ENCODE measurements at places on chromosomes 1 and 21.

DNA sequence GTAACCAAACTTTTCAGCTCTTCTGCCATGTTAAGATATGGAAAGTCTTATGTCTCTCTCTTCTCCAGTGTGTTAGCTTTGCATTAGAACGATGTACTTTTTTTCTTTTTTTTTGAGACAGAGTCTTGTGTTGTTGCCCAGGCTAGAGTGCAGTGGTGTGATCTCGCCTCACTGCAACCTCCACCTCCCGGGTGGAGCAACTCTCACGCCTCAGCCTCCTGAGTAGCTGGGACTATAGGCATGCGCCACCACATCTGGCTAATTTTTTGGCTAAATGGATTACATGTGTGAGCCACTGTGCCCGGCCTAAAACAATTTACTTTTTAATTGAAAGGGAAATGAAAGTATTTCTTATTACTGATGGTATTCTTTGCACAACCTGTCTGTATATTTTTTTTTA lies 35.8 kb downstream of the SPEN start:
- DNase-seq = no peak

DNA sequence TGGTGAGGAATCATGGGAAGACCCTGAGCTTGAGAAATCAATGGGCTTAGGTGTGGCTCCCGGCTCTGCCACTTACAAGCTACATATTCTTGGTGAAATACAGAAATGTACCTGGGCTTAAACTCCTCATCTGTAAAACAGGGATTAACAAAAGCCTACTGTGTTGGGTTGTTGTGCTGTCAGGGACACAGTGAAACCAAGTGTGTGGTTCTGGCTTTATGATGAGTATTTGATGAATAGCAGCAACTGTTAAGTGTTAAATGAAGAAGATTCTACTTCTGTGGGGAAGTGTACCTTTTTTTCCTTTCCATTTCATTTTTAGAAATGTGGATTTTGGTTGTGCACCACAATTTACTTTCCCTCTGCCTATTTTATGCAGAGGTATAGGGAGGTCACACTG lies 41.1 kb upstream of the DUSP10 start:
- no peak for DNase-seq

GRCh38 chr21:16789636-16790035 lies 723.2 kb upstream of the CXADR start:
- no peak for DNase-seq

DNA sequence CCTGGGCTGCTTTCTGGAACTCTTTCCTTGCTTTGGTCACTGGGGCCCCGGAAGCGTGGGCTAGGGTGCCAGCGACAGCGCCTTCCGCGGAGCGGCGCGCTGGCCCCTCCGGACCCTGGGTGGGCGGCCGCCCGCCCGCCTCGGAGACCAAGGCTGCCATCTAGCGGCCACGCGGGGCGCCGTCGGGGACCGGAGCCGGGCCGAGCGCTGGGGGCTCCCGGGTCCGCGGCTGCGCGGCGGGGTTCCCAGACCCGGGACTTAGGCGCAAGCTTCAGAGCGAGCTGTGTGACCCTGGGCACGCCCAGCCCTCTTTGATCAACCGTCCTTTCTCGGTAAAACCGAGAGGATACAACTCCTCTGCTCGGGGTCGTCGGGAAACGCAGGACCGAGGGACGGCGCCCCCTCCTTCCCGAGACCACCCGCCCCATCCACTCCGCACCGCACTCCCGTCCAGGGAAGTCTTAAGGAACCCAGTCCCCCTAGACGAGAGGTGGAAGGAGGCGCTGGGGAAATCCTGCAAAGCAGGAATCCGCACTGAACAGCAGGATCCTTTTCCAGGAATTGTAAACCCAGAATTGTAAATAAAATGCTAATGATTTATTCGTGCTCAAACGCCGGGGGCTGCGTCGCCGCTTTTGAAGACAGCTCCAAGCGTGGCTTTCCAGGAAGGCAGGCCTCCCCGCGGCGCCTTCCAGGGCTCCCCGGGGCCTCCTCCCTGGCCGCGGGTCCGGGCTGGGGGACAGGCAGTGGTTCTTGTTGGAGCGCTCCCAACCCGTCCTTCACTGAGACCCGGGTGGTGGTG lies 41.2 kb downstream of the RRAGC start:
- peak; percentile 74 for DNase-seq

DNA sequence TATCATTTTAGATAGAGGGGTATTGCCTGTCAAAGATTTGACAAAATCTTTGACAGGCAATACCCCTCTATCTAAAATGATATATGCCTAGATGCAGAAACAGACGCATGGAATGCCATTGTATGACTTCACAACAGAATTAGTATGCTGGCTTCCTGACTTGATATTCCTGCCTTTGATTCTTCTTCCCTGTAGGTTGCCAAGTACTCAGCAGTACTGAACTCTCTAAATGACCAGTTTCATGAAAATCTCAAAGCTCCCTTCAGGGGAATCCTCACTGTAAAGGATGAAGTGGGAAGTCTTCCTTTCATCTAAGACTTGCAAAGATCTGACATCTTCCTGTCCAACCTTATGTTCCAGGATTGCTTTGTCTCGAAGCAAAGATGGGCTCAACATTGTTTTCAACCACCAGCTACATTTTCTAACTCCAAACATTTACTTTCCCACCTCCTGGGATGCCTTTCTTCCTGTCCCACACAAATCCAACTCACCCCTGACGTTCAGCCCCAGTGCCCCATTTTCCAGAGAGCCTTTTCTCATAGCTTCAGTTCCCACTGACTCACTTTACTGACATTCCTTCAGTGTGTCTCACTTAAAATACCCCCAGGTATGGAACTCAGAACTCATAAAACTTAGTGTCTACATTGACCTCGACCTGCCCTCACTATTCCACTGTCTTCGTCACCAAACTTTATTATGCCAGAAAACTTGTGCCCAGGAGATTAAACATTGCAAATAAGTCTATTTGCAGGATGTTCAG lies 67.3 kb upstream of the KCNJ6 start:
- DNase-seq = no peak

- no peak for DNase-seq
Measured at GRCh38 chr21:44767834-44768831, 33.5 kb downstream of the UBE2G2 start.

DNA sequence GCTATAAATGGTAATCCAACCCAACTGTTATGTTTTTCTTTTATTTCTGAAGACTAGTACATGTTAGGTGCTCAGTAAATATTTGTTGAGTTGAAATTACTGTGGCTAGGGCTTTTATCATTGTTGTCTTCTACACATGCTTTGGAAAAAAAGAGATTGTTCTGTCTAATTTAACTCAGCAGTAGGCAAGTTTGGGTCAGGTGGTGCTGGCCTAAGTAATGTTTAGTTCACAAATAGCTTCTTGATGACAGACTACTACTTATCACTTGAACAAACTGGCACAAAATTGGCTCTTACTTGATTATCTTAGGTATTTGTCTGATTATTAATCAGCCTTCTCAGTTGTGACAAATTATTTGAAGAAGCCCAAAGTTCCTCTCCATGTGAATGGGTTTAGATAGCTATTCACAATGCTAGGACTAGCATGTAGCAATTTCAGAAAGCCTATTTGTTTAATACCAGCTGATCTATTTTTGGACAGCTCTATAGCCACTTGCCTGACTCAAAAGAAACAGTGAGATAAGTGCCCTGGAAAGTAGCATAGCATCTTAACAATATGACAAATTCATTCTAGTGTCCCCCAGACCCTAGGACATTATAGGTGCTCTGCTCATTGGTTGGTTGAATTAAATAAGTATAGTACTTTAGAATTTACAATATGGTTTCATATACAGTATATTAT lies 32.6 kb downstream of the TMEM200B start:
- DNase-seq = no peak

GRCh38 chr1:22709891-22710700 lies 543 bp upstream of the EPHB2 start:
- DNase-seq = no peak

DNA sequence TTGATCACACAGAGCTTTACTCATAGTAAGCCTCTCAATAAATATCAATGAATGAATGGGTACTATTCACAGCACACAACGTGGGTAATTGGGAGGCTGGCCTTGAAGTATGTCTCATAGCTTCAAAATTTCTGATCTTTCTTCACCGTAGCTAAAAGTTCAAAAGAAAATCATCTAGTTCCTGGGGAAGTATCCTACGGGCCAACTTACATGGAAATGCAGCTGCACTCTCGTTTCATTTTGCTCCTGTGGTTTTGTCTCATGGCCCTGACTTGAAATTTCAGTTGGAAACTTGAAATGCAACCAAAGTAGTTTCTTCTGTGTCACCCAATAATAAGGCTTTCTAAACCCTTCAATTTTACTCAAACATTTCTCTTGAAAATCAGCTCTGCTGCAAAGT lies 76.1 kb upstream of the CNIH3 start:
- no peak for DNase-seq

DNA sequence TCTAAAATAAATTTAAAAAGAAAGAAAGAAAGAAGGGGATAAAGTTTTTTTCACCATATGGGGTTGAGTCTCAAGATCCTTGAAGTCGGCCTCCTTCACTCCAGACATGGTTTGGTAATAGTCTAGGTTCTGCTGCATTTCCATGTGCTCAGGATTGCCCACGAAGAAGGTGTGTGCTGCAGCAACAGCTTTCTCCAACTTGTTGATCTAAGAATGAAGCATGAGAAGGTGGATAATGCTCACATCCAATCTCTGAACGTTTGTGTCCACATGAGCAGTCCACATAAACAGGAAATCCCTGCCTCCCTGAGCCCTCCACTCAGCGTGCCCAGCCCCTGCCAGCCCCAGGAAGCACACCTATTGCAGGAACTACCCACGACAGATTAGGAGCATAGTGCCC lies 4.6 kb downstream of the P3H1 start:
- DNase-seq = no peak

DNA sequence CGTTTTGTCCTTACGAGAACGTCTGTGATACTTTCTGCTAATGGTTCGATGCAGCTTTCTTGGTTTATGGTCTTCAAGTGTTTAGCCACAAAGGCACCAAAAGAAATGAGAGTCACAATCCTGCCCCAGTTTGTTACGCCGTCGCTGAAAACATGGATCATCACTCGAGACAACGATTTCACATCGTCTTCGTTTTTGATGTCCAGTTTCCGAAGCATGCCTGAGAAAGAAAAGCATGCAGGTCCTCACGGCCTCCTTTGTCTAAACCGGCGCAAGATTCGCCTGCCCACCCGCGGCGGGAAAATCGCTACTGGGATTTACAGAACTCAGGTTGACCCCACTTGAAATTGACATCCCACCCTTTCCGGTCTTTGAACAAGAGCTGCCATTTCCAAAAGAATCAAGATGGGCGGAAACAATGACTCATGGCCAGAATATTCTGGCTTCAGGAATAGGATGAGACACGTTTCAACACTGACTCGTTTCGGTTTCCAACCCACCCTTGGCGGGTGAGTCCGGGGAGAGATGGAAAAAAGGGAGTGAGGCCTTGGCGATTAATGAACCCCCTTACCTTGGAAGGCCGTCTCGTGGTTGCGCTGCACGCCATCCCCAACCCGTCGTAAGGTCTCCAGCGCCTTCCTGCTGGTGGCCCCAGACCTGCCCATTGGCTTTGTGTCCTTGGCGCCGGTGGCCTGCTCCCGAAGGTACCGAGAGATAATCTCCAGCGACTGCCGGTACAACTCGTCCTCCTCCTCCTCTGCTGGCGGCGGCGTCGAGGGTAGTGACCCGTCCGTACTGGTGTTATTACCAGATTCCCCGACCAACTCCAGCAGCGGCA lies 919 bp downstream of the MCL1 start:
- peak; percentile 83 for DNase-seq

DNA sequence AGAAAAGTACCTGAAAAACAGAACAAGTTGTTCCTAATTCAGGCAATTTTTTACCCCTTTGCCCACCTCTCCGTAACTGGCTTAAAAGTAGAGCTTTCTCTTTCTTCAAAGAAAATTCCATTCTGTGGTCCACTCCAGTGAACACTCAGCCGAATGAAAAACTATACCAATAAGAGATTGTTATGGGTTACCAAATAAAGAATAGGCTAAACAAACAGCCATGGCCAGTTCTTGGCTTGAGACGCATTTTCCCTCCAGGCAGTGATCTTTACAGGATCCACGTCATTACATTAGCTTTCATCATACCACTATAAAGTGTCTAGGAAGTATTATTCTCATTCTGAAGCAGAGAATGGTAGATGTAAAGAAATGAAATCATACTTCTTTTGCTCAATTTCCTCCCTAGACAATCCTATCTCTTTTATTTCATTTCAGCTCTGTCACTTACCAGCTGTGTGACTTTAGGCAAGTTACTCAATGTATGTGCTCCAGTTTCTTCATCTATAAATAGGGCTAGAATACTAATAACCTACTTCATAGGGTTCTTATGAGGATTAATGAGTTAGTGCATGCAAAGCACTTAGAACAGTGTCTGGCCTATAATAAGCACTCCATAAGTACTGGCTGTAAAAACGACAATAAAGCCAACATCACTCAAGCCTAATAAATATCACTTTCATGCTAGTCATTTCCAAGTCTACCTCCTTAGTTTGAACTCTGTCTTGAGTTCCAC lies 26.5 kb upstream of the TRIM45 start:
- DNase-seq = no peak

DNA sequence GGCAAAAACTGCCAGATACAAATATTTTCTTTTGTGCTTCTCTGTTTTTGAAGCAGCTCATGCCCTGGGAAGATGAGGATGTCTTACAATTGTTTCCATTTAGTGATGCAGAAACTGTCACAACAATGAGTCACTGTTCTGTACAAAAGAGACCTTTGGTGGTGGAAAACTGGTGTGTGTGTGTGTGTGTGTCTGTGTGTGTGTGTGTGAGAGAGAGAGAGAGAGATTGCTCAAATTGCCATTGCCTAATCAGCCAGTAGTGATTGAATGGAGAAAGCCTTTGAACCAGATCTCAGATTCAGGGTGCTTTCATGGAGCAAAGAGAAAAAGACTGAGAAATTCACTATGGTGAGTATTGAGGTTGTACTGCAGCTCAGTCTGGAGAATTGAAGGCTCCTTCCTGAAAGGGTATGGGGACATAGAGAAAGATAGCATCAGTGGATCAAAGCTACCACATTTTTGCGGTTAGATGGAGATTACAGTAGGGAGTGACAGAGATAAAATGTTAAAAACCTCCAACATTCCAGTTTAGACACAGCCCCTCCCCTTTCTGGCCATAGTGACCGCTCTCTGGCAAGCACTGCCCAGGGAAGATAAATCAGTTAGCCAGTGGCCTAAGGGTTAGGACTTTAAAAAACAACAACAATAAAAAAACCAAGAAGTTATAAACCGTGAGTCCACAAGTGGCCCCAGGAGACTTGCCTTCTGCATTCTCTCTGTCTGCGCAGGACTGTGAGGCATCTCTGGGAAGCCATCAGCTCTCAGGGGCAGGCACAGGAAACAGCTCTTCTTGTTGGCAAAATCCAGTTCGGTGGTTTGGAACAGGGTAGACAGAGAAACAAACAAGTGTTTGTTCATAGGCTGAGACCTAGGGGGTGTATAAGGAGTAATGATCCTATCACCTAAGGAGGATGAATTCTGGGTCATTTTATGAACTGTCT lies 406.5 kb downstream of the DUSP10 start:
- DNase-seq = no peak

- no peak for DNase-seq
Measured at GRCh38 chr1:167904652-167905130, 9.2 kb downstream of the ADCY10 start.

DNA sequence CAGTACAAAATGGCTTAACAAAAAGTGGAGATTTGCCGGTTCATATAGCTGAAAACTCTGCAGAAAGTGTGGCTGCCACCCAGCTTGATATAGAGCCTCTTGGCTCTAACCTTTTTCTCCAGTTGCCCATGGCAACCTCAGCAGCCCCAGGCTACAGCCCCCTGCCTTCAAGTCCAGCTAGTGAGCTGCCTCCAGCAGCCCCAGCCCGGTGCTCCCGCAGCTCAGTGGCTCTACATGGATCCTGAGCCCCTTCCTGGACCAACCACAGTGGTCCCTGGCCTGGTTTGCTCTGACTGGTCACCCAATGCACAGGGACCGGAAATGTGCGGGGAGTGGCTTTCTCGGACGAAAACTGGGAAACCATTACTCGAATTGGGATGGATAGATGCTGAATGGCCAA lies 13.3 kb upstream of the ATF3 start:
- no peak for DNase-seq
